ENCODE measurements at places on chromosomes 11 and 22. TPM values are rescaled to one million over a fixed set of nuclear protein-coding genes. Genes with fewer than 3 reads are reported as not detected.

The XNDC1N gene
- total RNA-seq: 13.6 TPM

The ISX gene
- not detected for total RNA-seq

The TRIM49D1 gene
- not detected for total RNA-seq

The POLR2F gene
- total RNA-seq: 37.4 TPM

The TMPRSS5 gene
- total RNA-seq: 2.1 TPM

The SPTY2D1 gene
- 11.8 TPM for total RNA-seq

The SESN3 gene
- total RNA-seq: 140 TPM

The ADAMTS8 gene
- total RNA-seq: 2.5 TPM

The KRTAP5-2 gene
- total RNA-seq: not detected

The ASCL2 gene
- 0.69 TPM for total RNA-seq

The VEGFB gene
- 50.7 TPM for total RNA-seq

The AHNAK gene
- total RNA-seq: 27.5 TPM

The APOBEC3G gene
- 1.6 TPM for total RNA-seq

The DNAJB7 gene
- not detected for total RNA-seq

The OR51E2 gene
- total RNA-seq: under 0.01 TPM

The ME3 gene
- 75.0 TPM for total RNA-seq

The OR52N4 gene
- total RNA-seq: not detected

The PIWIL4 gene
- total RNA-seq: 5.5 TPM

The PRSS23 gene
- total RNA-seq: 9.0 TPM

The PRRG4 gene
- total RNA-seq: 0.46 TPM

The PGM2L1 gene
- 348 TPM for total RNA-seq

The APOL5 gene
- total RNA-seq: not detected

The H19 gene
- total RNA-seq: 9.5 TPM

The VPREB1 gene
- total RNA-seq: not detected

The ENTHD1 gene
- not detected for total RNA-seq

The PKDREJ gene
- total RNA-seq: under 0.01 TPM

The PDGFD gene
- 14.1 TPM for total RNA-seq

The OR8G5 gene
- total RNA-seq: not detected

The MYO7A gene
- total RNA-seq: 3.5 TPM

The CCDC116 gene
- total RNA-seq: 0.23 TPM

The C22orf31 gene
- not detected for total RNA-seq

The DEPDC7 gene
- total RNA-seq: 3.0 TPM

The OTOG gene
- total RNA-seq: 0.23 TPM
